ENCODE measurements at places on chromosomes 1 and 21.

DNA sequence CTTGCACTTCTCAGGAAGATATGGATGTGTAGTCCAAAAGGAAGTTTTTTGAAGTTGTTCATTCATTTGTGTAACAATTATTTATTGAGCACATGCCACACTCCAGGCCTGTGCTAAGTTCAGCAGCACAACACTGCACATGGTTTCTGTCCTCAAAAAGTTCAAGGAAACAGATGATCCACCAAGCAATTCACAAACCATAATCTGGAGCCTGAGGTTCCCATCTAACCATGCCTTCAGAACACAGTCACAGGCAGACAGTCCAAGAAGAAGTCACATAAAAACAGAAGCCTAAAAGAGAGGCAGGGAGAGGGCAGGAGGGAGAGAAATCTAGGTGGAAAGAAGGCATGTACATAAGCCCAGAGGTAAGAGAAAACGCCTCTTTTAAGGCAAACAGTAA is 1.9 kb downstream of the CD48 start:
- no peak for DNase-seq

DNA sequence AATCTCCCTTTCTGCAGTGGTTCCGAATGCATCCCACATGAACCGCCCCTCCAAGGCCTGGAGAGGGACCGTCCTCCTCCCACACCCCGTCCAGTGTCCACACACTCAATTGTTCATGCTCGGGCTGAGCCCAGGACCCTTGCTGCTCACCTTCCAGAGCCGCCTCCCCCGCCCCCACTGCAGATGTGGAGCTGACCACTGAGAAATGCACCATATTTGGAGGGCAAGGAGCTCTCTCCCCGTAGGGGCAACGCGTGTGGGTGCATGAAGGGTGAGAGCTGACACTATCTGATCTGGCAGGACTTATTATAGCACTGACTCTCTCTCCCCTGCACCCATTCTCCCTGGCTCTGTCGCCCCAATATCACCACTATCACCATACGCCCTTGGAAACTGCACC is 4.0 kb upstream of the S100A3 start:
- DNase-seq = no peak

GRCh38 chr1:6785318-6785727 is at the start of gene CAMTA1:
TSS of gene CAMTA1 (plus strand) at chr1:6785454. CDS start at chr1:6785531, 77 bp downstream.
- DNase-seq = no peak

- DNase-seq = peak; percentile 13
These were observed 55.5 kb downstream of the CAPN8 start for GRCh38 chr1:223609977-223610376.

GRCh38 chr1:8118031-8118451 is 91.9 kb upstream of the ERRFI1 start:
- no peak for DNase-seq

DNA sequence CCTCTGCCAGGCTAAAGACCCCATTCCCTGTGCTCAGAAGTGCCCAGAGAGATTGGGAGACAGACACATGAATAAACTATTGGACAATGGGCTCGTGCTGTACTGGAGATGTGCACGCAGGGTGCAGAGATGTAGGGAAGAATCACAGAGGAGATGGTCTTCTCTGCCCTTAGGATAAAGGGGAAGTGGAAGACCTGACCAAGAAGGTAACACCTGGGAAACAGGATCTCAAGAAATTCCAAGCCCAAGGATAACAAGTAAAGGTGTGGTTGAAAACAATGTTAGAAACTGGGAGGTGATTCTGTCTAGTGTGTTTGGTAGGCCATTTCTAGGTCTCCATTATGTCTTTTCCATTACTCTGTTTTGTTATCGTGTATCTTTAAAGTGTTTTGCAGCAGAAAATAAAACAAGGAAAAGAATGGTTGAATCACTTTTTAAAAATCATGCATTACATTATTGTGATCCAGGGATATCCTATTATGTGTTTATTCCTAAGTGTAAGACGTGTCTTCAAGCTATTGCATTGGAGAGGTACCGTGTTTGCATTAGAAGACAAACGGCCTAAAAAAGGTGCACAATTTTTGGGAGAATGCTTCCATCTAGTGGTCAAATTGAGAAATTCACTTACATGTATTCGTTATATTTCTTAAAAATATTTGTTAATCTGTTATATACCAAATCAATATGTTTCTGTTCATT is 40.8 kb upstream of the KCTD3 start:
- peak; percentile 83 for DNase-seq

DNA sequence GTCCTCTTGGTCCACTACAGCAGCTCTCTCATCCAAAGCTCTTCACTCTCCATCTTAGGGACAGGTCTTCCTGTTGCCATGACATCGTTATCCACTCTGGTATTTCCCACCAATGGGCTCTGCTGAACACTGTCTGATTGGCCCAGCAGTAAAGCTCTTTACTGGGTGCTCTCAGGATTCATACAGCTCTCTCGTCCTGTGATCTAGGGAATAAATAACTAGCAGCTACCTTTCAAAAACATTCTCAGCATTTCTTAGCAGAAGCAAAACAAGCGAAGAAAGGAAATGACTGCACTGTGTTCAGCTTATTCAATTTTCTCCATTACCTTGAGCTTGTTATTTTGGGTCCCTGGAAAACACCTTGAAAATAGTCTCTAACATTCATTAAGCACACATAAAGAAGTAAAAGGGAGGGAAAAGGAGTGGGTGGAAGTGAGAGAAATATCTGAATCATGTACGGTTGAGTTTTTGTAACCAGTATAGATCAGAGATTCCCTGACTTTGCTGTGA is 163.4 kb upstream of the SGIP1 start:
- DNase-seq = no peak

DNA sequence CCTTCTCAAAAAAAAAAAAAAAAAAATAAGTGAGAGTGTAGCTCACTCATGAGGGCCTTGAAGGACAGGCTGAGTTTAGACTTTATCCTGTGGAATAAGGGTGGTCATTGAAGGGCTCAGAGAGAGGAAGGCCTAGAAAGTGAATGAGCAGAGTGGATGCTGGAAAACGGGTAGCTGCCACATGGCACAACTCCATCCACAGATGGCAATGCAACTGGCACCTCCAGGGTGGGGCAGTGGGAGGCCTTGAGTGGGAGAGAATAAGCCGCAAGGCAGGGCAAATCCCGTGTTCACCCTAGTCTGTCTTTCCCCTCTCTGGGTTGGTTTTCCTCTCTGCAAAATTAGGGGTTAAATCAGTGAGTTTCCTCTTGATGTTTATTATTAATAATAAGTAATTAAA is 3.1 kb downstream of the TNNI1 start:
- DNase-seq = no peak

DNA sequence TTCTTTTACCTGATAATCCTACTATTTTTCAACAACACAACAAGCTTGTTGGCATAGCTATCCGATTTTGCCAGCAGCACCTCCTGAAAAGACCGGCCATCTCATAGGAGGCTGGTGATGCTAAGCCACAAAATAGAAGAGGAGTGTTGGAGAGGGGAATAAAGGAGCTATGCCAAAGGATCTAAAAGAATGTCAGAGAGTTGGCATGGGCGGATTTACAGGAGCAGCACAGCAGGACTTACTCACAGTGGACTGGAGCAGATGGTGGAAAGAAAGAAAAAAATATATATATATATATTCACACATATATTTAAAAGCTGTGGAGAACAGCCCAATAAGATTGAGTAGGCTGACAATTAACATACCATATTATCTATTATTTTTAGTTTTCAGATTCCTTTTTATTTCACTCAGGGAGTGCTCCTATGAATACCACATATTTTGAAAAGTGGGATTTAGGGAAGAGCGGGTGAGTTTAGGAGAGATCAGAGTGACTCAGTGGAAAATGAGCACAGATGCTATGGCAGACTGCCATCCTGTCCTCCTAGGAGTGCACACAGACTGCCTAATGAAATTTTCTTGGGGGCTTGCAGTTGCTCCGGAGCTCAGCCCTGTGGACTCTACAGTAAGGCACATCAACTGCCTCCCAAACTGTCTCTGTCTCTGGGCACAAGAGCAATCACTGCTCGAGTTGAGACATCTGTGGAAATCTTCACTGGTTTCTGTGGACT is 394.4 kb upstream of the CHRM3 start:
- DNase-seq = no peak

DNA sequence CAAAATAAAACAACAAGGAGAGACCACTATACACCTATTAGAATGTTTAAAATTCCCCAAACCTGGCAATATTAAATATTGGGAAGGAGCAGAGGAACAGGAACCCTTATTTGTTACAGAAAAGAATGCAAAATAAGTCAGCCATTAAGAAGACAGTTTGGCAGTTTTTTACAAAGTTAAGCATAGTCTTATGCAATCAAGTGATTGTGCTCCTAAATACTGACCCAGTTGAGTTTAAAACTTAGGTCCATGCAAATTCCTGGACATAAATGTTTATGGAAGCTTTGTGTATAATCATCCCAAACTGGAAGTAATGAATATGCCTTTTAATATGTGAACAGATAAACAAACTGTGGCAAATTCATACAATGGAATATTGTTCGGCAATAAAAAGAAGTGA is 72.9 kb upstream of the RGS4 start:
- no peak for DNase-seq

DNA sequence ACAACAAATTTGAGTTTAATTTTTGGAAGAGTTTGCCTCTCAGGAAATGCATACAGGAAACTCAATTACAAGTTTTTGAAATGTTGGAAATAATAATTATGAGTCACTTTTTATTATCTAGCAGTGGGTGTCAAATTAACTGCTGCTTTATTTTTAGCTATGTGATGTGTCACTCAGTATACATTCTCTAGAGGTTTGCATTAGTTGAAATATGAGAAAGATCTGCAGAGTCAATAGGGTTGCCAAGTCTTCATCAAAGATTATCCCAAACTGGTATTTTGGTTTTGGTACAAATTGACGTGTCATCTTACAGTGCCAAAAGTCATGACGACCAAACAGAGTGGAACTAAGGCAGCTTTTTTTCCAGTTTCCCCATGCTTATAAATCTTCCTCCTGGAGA is 54.3 kb upstream of the DIPK1A start:
- DNase-seq = no peak

DNA sequence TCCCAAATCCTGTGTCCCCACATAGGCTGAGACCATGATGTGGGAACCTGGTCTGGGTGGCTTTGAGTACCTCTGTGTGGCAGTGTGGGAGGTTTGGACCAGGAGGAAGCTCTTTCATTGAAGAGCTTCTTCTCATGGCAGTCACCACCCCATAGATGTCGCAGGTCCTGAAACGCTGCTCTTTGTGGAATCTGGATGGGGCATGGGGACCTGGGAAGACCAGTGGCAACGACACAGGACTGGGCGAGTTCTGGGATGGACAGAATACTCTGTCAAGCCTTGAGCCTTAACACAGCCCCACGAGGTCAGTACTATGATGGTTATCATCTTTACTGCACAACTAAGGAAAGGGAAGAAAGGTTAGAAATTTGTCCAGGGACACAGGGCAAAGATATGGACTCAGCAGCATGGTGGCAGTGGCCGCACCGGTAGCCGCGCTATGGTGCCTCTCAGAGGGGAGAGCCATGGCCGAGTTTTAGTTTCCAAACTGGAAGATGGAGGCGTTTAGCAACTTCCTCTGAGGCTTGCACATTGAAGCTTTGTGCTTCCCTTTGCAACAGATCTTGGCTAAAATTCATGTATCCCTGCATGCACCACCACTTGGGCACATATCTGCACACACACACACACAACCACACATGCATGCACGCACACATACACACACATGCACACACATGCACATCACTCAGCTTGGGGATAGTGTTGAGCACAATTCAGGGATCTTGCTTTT is 117.7 kb upstream of the C1orf174 start:
- no peak for DNase-seq

DNA sequence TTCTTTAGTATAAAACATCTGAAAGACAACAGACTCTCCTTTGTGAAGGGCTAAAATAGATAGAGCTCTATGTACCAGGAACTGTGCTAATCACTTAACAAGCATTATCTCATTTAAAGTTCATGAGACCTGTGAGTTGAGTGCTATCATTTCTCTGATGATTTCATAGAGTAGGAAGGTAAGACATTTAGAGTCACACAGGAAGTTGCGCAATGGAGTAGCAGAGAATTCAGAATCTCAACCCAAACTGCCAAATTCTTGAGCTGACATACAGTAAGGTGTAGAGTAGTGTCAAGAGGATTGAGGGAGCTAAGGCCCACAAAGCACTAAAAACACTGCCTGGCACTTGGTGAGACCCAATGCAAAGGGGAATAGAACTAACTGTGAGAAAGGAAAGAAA is 384.3 kb downstream of the NTNG1 start:
- DNase-seq = no peak
